ENCODE measurements at places on chromosomes 3 and 15. TPM values are rescaled to one million over a fixed set of nuclear protein-coding genes. Genes with fewer than 3 reads are reported as not detected.

Gene AHSG
- not detected for total RNA-seq

DNA sequence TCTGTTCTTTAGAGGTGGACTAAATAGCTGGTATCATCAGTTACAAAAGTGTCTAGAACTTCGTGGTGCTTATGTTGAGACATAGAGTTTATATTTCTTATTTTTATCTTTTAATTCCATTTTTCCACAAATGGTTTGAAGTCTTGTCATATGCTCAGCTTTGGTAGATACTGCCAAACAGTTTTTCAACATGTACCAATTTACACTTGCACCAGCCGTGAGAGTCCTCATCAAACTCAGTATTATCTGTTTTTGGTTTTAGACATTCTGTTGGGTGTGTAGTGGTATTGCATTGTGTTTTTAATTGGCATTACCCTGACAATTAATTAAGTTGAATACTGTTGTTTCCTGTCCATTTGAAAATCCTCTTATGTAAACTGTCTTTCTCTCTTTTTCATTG, 16.7 kb downstream of the ISLR2 start:
- H3K4me1 ChIP-seq = no peaks in the 10 kb centered on the region
- no peak overlapping the region for H3K27ac ChIP-seq
- DNase-seq = no peak
- H3K27me3 ChIP-seq = no peaks in the 10 kb centered on the region
- no peaks in the 10 kb centered on the region for H3K36me3 ChIP-seq

DNA sequence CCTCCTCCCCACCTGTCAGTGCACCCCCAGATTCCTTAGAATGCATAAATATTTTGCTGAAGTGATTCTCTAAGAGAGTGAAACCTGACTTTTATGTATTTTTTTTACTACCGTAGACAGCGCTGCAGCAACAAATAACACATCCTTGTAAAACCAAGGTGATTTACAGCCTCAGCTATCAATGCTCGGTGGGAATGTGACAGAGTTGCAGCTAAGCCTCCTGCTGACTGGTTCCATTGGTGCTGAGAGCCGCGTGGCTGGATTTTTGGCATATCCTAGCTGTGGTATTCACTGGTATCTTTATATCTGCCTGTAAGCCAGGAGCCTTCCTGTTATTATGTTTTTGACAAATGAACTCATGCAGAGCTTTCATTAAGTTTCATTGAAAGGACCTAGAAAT, 11.0 kb downstream of the FGD5 start:
- H3K36me3 ChIP-seq = no peaks in the 10 kb centered on the region
- no peaks in the 10 kb centered on the region for H3K27me3 ChIP-seq
- no peak overlapping the region for H3K4me3 ChIP-seq
- no peak overlapping the region for H3K27ac ChIP-seq
- peaks cover 7% of the 10 kb centered on the region for H3K4me1 ChIP-seq

Gene TFDP2
- total RNA-seq = 50.6 TPM
